ENCODE measurements at places on chromosomes 5 and 9.

DNA sequence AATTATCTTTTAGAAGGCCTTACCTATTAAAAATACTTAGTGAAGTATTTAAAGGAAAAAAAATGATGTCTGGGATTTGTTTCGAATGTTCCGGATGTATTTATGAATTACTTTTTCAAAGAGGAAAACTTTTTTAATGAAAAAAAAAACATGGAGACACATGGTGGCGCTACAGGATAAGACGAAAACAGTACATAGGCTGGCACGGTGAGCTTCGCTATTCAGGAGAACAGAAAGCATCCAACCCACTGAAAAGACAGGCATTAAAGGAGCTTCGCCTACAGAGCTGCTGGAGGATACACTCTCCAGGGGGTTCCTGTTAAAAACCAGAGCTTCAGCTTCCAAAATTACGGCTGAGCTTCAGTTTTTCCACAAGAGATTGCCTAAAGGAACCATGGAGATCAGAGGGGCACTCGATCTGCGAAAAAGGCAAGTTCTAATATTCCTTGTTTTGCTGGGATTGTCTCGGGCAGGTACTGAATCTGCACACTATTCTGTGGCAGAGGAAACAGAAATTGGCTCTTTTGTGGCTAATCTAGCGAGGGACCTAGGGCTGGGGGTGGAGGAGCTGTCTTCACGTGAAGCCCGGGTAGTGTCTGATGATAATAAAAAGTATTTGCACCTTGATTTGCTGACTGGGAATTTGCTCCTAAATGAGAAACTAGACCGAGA, at the start of gene PCDHB14:
Gene PCDHB14 (plus strand): TSS at position 232 of the 672 bp plus-strand sequence. CDS start 163 bp downstream, at position 395.
- DNase-seq, result no peak

- DNase-seq, result no peak
Observed at GRCh38 chr5:180122875-180123274, 51.3 kb upstream of the RNF130 start.

DNA sequence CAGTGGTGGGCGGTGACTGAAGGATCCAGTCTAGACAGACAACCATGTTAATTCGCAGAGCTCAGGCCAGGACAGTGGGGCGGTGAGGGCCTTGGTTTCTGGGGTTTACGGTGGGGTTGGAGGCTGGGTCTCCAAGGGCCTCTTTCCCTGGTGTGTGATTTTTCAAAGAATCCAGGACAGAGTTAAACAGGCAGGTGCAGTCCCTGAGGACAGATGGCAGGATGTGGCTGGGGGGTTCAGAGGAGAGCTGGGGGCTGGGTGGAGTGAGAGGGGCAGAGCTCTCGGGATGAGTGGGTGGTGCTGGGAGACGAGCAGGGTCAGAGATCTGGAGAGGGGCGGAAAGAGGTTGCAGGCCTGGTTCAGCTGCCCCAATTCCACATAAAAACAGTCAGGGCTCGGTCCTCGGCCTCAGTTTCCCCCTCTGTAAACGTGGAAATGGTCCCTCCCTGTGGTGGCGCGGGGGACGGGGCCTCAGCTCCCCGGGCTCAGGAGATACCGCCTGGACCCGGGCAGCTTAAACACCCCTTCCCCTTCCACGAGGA, 145.9 kb downstream of the GAPVD1 start:
- no peak for DNase-seq

GRCh38 chr9:91814753-91815152, 135.3 kb downstream of the ROR2 start:
- no peak for DNase-seq

DNA sequence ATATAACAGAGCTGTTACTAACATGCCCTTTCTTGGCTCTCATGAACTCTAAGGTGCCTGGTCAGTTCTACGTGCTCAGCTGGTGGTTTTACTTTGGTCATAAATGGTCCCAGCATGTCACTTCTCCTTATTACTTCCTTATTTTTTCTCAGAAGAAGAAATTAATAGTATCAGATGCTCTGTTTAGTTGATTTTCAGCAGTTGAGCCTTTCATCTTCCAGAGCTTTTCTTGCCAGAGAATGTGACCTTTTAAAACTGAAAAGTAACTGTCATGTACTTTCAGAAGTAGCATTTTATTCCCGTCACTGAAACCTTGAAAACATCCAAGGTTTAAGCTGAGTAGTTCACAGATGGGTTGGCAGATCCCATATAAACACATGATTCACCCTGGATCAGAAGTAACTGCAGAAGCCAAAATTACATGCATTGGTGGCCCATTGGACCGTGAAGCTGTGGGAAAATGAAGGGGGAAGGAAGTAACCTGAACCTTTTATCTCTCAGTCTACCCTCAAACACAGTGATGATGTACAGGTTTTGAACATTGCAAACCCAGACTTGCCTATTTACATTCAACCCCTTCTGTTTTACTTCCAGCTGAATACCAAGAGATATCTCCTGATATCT, 50.5 kb downstream of the HACD4 start:
- DNase-seq, result no peak

DNA sequence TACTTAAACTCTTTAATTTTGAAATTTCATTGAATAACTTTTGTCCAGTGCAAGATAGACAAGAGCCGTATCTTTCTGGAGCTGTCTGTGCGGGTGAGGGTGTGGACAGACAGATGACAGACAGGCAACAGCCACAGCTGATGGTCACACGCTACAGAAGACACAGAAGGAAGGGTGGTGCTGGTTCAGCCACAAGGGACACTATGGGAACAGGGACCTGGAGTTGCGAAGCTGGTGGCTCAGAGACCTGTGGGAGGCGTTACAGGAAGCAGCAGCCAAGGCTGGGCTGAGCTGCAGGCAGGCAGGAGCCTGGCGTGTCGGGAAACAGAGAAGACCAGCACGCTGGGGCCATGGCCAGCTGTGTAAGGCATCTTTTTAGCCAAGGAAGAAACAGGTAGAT, 104.4 kb downstream of the WNK2 start:
- DNase-seq, result no peak

- no peak for DNase-seq
Observed at GRCh38 chr5:54173251-54173650, 137.1 kb downstream of the ARL15 start.

- no peak for DNase-seq
Observed at GRCh38 chr9:16147726-16148125, 594.9 kb downstream of the CCDC171 start.

DNA sequence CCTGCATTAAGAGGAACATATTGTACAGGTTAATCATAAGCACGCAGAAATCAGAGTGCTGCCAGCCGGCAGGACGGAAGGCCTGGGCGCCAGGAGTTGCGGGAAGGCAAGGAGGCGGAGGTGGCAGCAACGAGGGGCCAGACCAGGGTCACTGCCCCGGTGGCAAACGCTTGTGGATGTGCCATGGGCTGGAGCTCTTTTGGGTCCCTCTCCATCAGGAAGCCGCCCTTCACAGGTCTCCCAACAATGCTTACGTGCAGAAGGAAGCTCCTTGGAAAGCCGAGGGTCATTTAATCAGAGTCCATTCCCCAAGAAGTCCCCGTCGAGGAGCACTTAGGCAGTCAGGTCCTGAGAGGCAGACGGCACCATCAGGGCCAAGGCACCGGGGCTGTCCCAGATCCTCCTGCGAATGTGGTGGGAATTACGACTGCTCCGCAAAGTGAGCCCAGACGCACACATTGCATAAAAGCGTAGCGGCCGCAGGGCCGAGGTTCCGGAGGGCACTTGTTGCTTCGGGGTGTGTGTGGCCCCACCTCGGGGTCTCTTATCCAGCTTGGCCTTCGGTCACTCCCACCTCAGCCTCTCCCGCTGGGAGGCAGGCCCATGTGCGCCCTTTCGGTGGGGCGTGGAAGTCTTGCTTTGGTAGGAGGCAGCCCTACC, 20.5 kb downstream of the MRPL36 start:
- DNase-seq, result no peak

GRCh38 chr5:154086641-154087040, 47.9 kb downstream of the MFAP3 start:
- no peak for DNase-seq

DNA sequence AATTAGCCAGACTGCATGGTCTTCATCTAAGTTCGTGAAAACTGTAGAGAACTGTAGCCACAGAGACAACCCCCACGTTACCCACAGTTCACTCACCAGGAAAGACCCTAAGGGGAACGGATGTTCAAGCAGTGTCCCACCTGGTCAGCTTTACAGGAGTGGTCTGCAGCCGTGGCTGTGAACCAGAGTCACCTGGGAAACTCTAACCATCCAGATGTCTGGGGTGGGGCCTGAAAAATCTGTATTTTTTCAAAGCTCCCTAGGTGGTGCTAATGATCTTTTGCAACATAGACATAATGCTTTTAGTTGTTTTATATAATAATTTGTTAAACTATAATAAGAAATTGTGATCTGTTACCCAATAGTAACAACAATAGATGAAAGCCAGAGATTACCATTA, 47.7 kb upstream of the ANGPTL2 start:
- DNase-seq, result no peak

DNA sequence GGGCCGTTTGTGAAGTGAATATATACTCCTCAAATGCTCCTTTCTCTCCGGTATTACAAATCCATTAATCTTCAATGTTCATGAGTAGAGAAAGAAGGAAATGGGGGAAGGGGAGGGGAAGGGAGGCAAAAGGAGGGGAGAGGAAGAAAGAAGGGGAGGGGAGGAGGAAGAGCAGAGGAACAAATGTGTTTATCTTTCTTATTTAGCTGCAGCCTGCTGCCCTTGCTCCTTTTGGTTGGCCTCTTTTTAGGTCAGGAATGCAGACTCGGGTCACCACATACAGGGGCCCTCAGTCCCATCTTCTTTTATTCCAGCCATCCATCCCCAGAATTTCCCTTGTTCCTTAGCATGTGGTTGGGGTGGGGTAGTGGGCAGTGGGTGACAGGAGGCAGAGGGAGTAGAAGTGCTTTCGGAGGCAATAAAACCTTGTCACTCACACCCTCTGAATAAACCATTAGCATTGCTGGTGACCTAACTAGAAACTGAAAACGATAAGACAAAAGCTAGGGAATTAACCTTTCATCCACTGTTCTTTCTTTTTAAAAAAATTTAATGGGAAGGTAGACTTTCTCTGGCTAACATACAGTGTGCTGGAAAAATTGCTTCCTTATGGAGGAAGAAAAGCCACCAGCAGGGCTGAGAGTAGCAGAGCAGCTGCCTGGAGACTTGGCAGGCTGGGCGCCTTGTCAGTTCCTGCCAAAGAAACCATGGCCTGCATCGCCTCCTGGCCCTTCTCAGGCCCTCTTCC, 16.8 kb upstream of the PRLR start:
- DNase-seq, result no peak

DNA sequence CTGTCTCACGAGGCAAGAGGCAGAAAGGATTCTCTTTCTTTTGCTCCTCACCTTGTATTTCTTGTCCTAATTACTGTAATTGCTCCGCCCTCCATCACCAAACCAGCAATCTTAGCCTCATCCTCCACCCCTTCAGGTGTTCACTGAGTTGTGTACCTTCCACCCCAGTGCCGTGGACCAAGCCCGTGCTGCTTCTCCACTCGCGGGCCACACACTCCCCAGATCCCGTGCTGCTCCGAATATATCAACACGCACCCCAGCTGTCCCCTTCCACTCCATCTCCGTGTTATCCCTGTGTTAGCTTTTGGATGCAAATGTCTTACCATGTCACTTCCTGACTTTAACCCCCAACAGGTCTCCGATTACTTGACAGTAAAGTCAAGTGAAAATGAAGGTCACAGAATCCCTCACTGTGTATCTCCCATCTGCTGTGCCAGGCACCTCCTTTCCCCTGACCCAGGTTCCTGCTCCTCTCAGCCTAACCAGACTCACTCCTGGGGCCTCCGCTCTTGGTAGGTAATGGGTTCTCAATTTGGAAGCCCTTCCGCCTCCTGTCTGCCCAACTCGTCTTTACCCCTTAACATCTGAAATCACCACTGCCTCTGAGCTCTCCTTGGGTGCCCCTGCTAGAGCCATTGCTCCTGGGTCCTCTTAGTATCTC, 320.2 kb downstream of the MED10 start:
- DNase-seq, result no peak

- no peak for DNase-seq
Observed at GRCh38 chr5:181170237-181170825, 22.9 kb downstream of the OR2V2 start.

DNA sequence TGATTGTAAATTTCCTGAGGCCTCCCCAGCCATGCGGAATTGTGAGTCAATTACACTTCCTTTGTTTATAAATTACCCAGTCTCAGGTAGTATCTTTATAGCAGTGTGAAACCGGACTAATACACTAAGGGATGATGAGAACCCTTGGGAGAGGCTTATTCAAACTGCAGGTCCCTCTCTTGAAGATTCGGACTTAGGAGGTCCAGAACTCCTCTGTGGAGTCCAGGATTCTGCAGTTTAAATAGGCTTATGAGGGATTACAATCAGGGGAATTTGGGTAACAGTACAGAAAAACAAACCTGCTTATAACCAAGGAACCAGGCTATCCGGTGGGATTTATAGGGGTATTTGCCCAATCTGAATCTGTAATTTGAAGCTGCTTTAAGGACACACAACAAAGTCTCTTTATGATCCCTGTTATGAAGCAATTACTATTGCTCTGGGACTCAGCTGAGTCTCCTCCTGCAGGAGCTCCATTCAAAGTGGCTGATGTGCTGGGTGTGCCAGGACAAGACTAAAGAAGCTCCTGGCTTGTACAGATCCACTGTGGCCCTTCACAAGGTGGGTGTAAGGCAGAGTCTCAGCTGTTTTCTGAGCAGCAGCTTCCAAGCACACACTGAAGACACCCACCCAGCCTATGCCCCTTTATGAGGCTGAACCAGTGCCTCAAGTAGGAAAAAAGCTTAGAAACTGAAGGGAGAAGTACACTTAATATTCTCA, 41.8 kb upstream of the LHFPL2 start:
- DNase-seq, result no peak

- DNase-seq, result no peak
Observed at GRCh38 chr5:76838481-76839261, 11.1 kb upstream of the S100Z start.

DNA sequence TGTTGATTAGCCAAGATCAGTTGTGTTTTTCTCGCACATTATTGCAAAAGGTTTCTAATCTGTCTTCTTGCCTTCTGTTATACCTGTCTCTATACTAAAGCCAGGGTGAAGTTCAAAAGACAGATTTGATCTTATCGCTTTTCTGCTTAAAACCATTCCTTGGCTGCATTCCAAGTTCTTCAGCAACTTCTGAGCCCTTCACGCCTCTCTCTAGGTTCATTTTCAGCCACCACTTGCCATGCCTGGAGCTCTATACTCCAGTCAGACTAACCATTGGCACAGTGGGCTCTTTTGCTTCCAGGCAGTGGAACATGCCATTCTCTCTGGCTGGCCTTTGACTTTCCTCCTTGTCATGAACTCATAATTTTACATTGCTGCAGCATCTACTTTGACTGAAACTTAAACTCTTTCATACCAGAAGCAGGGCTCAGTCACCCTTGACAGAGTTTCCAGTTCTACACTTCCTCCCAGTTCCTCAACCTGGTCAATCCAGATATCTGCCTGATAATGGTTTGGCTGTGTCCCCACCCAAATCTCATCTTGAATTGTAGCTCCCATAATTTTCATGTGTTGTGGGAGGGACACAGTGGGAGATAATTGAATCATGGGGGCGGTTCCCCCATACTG, 114.4 kb downstream of the SLC12A2 start:
- no peak for DNase-seq

GRCh38 chr5:10468256-10468655, 26.6 kb downstream of the ROPN1L start:
- no peak for DNase-seq

GRCh38 chr9:100689635-100690034, 111.8 kb downstream of the CAVIN4 start:
- DNase-seq, result no peak

- no peak for DNase-seq
Observed at GRCh38 chr9:125654121-125654520, 52.9 kb downstream of the MAPKAP1 start.

GRCh38 chr9:121368745-121369144, 1.3 kb downstream of the STOM start:
- no peak for DNase-seq

GRCh38 chr5:166595274-166595951, 1696.0 kb upstream of the WWC1 start:
- no peak for DNase-seq
